A673 (cell line): ENCODE measurements at places on chromosomes 3 and 15.

DNA sequence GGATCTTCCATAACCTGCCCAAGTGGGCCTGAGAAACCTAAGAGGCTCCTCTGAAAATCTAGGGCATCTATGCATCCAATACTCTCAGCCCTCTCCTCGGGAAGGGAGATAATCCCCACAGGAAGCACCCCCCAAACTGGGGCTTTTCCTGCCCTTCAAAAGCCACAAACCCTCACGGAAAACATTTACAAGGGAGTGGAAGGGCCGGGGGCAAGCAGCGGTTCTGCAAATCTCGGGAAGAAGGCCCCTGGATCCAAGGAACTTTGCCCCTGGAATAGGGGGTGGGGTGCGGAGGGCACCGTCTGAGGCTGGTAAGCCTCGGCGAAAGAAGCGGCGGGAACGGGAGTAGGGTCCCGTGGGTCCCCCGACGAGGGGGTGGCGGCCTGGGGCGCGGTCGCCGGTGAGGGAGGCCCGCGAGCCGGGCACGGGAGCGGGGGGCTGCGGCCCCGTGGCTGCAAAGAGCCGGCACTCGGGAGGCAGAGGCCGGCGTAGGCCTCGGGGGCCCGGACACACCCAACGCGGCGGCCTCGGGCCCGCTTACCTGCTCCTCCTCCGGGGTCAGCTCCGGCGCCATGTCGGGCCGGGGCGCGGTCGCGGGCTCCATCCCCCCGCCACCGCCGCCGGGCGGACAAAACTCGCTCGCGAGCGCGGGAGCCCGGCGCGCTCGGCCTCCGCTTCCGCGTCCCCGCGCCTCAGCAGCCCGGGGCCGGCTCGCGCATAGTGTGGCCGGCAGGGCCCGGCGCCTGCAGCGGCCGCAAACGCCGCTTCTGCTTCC is 755 bp downstream of the PTPN9 start:
- peak; percentile 35 for DNase-seq
- H3K4me1 ChIP-seq: peaks cover 21% of the 10 kb centered on the region
- peak overlapping the region; percentile 97 for H3K27ac ChIP-seq
- peak overlapping the region; percentile 85 for H3K4me3 ChIP-seq
- H3K36me3 ChIP-seq: no peaks in the 10 kb centered on the region
- H3K27me3 ChIP-seq: no peaks in the 10 kb centered on the region

DNA sequence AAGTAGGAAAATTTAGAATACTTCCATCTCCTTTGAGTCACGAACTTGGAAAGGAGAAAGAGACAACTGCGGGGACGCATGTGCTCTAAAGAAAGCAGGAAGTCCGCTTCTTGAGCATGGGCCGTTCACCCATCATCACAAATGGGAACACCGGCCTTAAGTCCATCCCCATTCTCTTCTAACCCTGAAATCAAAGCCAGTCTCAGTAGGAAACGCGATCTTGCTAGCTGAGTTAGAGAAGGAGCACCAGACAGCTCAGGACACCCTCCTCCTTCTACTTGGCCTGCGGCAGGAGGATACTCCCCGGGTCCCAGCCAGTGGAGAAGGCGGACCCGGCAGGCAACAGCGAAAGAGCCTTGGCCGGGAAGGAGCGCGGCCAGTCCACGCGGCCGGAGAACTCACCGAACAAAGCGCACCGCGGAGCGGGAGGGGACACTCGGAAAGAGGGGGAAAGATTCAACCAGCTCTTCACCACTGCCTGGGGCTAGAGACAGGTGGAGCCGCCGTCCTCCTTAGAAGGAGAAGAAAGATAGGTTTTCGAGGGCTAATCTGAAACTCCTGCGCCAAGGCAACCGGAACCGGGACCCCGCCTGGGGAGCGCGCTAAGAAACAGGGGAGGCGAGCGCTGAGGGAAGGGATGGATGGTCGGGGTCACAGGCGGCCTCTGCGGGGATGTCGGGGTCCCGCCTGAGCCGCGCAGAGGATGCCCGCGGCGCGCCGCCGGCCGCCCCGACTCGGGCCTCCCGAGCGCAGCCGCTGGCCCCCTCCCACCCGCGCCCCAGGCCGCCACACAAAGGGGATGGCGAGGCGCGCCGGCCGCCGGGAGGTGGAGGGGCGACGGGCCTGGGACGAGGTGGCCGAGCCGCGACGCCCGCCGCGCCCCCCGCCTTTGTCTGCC is 818 bp downstream of the SLC4A7 start:
- peak overlapping the region; percentile 94 for H3K27ac ChIP-seq
- H3K4me3 ChIP-seq: peak overlapping the region; percentile 97

- no peaks in the 10 kb centered on the region for H3K27me3 ChIP-seq
- H3K4me1 ChIP-seq: peaks cover 17% of the 10 kb centered on the region
- no peak overlapping the region for H3K27ac ChIP-seq
- no peak for DNase-seq
- H3K36me3 ChIP-seq: no peaks in the 10 kb centered on the region
Measured at GRCh38 chr3:151265166-151265565, 13.2 kb downstream of the P2RY14 start.

GRCh38 chr15:45199136-45199810 is 11.5 kb upstream of the SHF start:
- peak; percentile 43 for DNase-seq
- peak overlapping the region; percentile 92 for H3K27ac ChIP-seq
- peaks cover 5% of the 10 kb centered on the region for H3K4me1 ChIP-seq
- no peaks in the 10 kb centered on the region for H3K27me3 ChIP-seq
- no peaks in the 10 kb centered on the region for H3K36me3 ChIP-seq

- H3K27ac ChIP-seq: no peak overlapping the region
- peaks cover 27% of the 10 kb centered on the region for H3K27me3 ChIP-seq
- H3K4me3 ChIP-seq: no peak overlapping the region
Measured at GRCh38 chr3:127820221-127820825, 2.0 kb downstream of the MGLL start.

DNA sequence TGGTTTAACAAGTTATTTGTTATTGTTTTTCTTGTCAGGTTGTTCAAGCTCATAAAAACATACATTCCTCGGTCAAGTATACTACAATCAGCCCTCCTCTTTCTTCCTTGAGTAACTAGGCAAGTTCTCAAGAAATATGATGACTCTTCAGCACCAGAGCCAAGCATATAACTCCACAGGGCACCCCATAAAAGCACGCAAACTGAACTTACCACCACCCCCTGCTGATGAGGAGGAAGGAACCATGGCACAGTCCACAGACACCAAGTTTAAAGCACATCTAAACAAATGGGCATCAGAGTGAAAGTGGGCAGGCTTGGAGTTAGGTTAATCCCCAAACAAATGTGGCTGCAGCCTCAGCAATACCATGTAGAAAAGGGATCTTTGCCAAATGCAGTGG is 5.3 kb downstream of the IP6K2 start:
- no peak overlapping the region for H3K4me3 ChIP-seq
- peak; percentile 54 for DNase-seq
- no peak overlapping the region for H3K27ac ChIP-seq
- H3K4me1 ChIP-seq: peaks cover 5% of the 10 kb centered on the region
